ENCODE measurements at places on chromosomes 11 and 22.

GRCh38 chr11:97000481-97000880, 610.7 kb downstream of the JRKL start:
- no peak for DNase-seq

- no peak for DNase-seq
Observed at GRCh38 chr22:23217171-23218052, 37.1 kb downstream of the BCR start.

DNA sequence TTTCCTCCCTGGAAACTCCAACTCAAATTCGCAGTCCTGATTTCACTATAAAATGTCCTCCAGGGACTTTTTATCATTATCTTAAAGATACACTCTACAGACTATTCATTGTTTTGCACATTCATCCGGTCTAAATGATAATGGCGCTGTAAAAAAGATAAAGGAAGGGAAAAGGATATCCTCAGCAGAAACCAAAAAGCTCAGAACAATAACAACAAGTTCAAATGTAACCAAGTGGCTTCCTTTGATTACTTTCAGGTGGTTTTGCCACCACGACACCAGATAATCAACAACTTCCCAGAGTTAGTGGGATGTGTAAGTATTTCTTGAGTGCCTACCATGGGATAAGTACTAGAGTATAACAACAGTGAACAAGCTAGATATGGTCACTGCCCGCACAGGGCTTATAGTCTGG, 26.3 kb downstream of the PRCP start:
- no peak for DNase-seq

DNA sequence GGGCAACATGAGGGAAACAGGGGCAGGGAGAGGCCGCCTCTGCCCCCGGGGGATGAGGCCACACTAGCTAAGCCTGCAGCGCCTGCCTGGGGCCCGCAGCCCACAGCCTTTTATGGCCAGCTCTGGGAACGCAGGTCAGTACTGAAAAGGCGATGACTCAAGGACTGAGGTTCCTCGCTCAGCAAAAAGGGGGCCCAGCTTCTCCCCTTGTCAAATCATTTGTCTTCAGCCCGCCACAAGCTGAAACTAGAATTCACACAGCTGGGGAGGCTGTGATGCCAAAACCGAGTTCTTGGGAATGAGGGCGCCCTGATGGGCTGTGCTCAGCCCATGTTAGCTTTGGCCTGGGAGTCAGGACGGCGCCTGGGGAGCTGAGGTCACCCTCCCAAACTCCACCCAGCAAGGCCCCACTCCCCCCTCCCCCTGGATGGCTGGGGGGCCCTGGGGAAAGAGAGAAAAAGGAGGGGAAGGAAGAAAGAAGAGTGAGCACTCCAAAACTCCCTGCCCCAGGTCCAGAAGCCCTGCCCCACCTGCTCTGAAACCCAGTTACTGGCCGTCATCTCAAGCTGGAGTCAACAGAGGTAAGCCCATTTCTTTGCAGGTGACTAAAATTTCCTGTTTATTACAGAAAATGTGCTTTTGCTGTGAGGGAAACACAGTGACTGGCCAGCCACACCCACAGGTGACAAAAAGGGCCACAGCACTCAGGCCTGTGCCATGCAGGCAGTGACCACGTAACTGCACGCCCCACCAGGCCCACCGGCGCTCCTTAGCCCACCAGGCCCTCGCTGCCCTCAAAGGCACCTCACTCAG, 13.7 kb downstream of the EHD1 start:
- no peak for DNase-seq

DNA sequence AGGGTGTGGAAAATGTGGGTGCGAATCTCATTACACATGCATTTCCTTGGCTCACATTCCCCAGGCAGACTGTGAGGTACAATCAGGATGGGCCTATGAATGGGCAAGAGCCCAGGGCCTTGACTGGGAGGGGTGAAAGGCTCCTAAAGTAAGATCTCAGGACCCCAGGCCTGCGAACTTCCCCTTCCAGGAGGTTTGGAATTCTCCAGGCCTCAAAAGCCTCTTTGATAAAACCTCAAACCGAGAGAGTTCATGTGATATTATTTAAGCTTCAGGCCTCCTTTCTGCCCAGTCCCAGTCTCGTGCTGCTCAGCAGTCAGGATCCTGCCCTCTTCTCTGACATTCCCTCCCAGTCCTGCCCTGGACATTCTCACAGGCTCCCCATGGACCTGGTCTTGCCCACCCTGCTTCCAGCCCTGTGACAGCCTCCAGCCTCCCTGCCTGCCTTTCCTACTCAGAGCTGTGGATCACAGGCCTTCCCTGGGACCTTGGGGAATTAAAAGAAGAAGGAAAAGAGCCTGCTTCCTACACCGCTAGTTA, 37.3 kb upstream of the TEAD1 start:
- DNase-seq: no peak

DNA sequence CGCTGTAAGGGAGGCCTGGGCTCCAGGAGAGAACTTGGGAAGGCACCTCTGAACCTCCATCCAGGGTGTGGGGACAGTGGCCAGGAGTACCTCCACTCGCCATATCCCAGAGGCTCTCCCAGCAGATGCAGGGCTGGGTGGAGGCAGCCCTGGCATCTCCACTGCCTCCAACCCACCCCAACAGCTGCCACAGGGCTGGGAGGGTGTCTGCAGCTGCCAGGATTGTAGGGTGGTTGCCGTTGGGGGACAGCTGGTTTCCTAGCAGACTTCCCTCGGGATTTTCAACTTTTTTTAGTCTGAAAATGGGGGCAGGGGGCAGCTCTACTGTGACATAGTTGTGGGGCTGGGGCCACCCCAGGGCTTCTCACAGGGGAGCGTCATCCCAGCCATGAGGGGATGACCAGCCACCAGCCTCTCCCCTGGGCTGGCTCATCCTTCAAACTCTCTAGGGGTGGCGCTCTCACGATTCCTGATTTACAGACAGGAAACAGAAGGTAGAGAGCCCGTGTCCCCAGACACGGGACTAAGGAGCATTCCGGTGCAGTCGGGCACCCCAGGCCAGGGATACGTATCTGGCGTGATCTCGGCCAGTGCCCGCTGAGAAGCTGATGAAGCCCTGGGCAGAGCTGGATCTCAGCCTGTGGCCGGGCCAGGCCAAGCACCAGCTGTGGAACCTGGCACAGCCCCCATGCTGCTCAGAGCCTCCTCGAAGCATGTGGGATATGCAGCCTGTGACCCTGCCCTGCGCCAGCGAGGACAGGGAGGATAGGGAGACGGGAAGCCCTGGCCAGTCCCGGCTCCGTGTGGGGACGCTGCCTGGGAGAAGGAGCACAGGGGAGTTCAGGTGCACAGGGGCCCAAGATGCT, 9.9 kb downstream of the PRR5 start:
- no peak for DNase-seq

DNA sequence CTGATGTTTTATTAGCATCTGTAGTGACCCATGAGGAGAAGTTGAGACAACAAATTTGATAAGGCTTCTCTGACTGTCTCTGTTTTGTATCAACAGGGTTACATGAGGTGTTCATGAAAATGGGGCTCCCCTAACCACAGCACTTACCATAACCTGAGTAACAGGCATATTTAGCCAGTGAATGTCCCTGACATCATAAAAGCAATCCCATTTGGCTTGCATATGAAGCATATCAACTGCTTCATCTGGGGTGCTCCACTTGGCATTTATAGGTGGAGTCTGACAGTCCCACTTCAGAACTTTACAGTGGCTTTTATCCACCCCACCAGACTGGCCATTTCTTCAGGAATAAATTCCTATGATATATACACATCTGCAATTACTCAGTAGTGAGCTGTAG, 257.6 kb downstream of the LUZP2 start:
- no peak for DNase-seq

DNA sequence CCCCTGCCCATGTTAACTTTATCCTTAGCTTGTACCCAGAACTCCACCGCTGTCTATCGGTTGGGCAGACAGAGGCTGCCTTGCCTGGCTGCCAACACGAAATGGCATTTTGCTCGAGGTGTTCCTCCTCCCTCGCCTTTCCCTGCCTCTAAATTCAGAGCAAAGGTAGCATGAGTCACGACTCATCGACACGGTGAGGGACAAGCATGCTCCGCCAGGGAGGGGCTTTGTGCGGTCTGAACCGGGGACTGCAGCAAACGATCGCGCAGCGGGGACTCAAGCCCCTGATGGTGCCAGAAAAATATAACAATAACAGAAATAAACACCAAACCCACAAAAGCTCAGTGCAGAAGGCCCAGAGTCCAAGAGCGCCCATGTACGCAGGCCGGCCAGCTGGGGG, 52.3 kb downstream of the RTL6 start:
- no peak for DNase-seq

- no peak for DNase-seq
Observed at GRCh38 chr11:100705447-100705846, 18.4 kb downstream of the ARHGAP42 start.

DNA sequence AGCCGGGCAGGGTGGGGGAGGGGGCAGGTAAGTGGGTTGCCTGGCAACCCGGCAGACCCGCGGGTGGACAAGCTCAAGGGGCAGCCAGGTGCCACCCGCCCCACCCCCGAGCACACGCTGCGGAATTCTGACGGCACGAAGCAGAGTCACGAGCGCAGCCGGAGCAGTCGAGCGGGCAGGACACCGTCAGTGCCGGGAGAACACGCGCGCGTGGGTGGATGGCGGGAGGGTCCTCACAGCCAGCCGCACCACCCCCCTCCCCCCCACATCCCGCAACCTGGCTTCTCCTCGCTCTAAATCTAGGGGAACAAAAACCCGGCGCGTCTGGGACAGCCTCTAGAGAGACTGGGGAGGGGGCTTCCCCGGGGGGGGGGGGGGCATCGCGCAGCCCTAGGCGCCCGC, 133.1 kb upstream of the HSD17B12 start:
- no peak for DNase-seq

DNA sequence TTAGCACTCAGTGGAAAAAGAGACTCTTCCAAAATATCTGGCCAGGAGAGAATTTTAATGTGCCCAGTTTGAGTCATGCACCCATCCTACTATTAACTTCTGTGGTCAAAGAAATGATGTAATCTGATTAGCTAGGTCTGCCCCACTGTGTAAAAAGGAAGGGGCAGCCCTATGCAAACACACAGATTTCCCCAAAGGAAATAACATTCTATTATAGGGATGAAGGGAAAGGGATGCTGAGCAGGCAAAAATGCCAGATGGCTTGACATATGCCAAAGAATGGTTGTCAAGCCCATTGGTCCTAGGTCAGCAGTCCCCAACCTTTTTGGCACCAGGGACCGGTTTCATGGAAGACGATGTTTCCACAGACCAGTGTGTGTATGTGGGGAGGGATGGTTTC, 43.3 kb upstream of the PAK1 start:
- DNase-seq: no peak

- DNase-seq: no peak
Observed at GRCh38 chr11:102850973-102851745, 7.8 kb upstream of the MMP3 start.

- no peak for DNase-seq
Observed at GRCh38 chr11:111097191-111097590, 148.3 kb upstream of the POU2AF2 start.

DNA sequence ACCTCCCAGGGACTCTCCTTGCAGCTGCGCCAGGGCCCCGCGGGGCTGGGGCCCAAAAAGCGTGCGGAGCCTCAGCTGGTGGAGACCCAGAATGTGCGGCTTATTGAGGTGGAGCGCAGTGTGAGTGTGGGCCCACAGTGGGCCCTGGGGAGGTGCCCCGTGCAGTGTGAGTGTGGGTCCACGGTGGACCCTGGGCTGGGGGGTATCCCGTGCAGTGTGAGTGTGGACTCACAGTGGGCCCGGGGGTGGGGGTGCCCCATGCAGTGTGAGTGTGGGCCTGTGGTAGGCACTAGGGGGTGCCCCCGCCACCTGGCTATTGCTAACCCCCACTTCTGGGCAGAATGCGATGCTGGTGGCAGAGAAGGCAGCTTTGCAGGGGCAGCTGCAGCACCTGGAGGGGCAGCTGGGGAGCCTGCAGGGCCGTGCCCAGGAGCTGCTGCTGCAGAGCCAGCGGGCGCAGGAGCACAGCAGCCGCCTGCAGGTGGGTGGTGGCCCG, 7.8 kb upstream of the RPS6KA4 start:
- no peak for DNase-seq

- DNase-seq: no peak
Observed at GRCh38 chr22:47304191-47304831, 541.9 kb downstream of the TBC1D22A start.

GRCh38 chr11:44456544-44457300, 108.7 kb upstream of the CD82 start:
- DNase-seq: no peak

- no peak for DNase-seq
Observed at GRCh38 chr11:34915136-34916014, 804 bp downstream of the APIP start.

DNA sequence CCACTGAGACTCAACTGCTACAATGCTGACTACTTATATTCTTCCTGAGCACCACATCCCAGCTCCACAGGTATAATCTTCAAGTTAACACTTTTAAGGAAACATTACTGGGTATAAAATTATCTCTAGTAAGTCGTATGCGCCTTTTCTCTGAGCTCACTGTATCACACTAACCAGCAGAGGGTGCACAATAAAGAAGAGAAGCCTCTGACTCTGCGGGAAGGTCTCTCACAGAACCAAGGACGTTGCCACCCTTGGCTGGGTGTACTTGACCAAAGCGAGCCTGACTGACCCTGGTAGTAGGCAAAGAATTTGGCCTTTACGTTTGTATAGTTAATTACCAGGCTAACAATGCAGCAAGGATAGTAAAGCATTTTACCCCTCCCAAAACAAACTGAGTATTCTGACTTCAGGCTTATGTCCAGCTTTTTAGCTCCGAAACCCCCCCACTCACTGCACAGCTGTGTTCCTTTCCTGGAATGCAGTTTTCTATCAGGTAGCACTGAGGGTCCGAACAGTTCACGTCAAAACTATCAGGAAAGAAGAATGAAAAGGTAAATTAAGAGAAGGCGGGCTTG, at the start of gene BTBD18:
Gene BTBD18 (minus strand): TSS at position 144 of the 578 bp plus-strand sequence. CDS start 631 bp downstream, outside the sequence.
- DNase-seq: no peak
